AG10803 (cell line): ENCODE measurements at places on chromosomes 3 and 15.
A peak's percentile ranks its signal among the peaks of the same experiment; 100 is the strongest.

DNA sequence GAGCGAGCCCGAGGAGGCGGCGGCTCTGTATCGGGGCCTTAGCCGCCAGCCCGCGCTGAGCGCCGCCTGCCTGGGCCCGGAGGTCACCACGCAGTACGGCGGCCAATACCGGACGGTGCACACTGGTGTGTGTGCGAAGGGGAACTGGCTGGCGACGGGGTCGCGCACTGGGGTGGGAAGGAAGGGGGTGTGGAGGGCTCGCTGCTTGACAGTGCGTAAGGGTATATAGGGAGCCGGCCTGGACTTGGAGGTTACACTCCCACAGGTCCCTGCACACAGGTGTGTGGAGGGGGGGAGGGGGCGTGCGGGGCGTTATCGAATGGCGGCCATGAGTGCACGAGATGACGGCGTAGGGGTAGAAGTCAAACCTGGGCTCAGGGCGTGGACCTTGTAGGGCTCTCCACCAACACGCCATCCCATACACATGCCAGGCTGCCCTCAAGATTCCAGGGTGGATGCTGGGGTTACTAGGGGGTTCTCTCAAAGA, 389 bp downstream of the APEH start:
- no peak for DNase-seq

DNA sequence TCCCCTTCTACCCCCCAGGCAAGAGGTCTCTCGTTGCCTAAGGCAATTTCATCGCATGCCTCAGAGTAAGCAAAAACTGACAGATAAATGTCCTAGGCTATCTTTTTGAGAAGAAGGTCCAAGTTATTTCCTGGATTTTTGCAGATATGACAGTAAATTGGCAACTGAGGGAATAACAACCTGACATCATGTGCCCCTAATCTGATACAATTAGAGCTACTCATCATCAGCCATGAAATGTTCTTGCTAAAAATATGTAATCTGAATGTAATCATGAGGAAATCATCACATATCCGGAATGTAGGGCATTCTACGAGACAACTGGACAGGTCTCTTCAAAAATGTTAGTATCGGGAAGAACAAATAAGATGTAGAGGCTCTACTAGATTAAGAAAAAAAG, 44.1 kb downstream of the TNIK start:
- no peak for DNase-seq

GRCh38 chr15:64566102-64566501, 105.7 kb downstream of the ZNF609 start:
- no peak for DNase-seq

- peak; percentile 84 for DNase-seq
These were observed 827 bp downstream of the WNT5A start for GRCh38 chr3:55486101-55486856.

GRCh38 chr3:182790612-182791011, 2.7 kb upstream of the ATP11B start:
- DNase-seq = no peak

GRCh38 chr3:6601374-6601773, 259.5 kb upstream of the GRM7 start:
- DNase-seq = no peak

DNA sequence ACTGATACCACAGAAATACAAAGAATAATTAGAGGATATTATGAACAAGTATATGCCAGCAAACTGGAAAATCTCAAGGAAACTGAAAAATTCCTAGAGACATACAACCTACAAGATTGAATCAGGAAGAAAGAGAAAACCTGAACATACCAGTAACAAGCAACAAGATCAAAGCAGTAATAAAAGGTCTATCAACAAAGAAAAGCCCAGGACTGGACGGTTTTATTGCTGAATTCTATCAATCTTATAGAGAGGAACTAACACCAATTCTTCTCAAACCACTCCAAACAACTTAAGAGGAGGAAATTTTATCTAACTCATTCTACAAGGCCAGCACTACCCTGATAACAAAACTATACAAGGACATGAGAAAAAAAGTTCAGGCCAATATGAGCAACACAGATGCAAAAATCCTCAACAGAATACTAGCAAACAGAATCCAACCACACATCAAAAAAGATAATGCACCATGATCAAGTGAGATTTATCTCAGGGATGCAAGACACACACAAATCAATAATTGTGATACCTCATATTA, 71.1 kb upstream of the IMPG2 start:
- DNase-seq = no peak

DNA sequence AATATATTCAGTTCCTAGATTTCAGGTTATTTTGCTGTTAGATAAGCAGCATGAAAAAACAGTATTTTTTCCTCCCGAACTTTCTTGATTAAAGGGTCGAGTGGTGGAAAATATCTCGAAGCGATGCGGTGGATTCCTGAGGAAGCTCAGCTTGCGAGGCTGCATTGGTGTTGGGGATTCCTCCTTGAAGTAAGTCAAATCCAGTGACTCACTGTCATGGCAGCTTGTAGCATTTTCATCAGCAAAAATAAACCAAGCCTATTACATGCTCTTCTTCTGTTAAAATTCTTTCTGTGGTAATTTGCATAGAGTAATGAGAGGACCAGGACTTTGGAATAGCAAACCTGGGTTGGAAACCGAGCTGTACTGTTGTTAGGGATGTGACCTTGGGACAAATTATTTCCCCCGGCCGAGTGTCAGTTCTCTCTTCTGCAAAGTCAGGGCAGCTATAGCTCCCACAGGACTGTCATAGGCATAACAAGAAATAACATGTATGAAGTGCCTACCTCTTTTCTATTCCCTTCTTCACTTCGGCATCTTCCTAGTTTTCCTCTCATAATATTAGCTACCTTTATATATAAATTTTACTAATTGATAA, 75.6 kb downstream of the UBP1 start:
- DNase-seq = peak; percentile 29

GRCh38 chr15:100571592-100572167, 30.3 kb downstream of the LINS1 start:
- DNase-seq = no peak

- peak; percentile 46 for DNase-seq
These were observed 126.4 kb downstream of the IMPG2 start for GRCh38 chr3:101193957-101194356.

- no peak for DNase-seq
These were observed 56.8 kb downstream of the GASK1A start for GRCh38 chr3:43035801-43036365.

DNA sequence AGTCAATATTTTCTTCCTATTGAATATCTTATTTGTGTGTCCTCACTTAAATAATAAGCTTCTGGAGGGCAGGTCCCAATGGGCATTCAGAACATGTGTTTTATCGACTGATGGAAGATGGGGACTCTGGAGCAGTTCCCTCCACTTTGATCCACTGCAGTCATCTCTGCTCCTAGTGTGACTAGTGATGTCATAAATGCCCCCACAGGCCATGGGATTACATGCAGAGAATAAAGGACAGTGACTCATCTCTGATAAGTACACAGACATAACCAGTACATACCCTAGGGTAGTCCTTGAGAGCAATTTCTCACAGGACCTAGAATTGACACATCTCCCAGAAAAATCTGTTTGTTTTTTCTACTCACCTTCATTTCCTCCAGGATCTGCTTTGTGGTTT, 49.4 kb upstream of the FMN1 start:
- DNase-seq = no peak

GRCh38 chr3:166844329-166844728, 535.8 kb downstream of the ZBBX start:
- no peak for DNase-seq

GRCh38 chr3:51386852-51387229, 1.8 kb downstream of the MANF start:
- no peak for DNase-seq

DNA sequence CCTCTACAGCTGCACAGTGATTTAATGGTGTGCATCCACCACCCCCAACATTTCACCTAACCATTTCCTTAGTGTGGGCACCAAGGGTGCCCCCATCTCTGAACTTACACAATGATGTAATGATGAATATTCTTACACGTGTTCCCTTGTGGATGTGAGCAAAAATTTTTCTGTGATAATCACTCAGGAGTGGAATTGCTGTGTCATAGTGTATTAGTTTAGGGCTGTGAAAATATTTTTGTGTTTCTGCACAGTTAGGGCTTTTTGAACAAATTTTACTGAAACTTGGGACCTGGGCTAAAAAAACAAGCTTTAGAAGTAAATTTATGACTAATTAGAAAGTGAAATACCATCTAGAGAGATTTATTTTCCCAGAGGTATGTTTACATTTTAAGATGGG, 134.5 kb upstream of the CCNL1 start:
- DNase-seq = peak; percentile 45

DNA sequence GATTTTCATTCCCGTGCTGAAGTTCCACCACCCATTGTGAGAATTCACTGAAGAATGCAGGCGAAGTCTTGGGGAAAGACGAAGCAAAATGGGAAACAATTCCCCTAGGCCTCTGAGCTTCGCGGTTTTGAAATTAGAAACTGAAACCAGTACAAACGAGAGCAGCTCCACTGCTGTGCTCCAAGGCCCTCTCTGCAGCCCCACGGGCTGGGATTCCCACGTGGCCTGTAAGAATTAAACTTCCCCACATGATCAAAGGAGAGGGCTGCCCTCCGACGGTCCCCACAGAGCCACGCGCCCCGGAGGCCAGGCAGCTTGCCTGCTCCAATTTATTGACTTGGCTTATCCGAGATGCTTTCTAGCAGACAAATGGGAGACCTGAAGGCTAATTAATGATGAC, 144.0 kb downstream of the GREM1 start:
- peak; percentile 97 for DNase-seq

- peak; percentile 71 for DNase-seq
These were observed at the start of gene C3orf70 for GRCh38 chr3:185152410-185153170. TSS of gene C3orf70 (minus strand) at chr3:185153060. CDS start at chr3:185152823, 237 bp downstream.

- no peak for DNase-seq
These were observed 15.0 kb downstream of the PRR23E start for GRCh38 chr3:127207727-127208482.

- DNase-seq = no peak
These were observed 61.0 kb upstream of the ST3GAL6 start for GRCh38 chr3:98702166-98702565.

DNA sequence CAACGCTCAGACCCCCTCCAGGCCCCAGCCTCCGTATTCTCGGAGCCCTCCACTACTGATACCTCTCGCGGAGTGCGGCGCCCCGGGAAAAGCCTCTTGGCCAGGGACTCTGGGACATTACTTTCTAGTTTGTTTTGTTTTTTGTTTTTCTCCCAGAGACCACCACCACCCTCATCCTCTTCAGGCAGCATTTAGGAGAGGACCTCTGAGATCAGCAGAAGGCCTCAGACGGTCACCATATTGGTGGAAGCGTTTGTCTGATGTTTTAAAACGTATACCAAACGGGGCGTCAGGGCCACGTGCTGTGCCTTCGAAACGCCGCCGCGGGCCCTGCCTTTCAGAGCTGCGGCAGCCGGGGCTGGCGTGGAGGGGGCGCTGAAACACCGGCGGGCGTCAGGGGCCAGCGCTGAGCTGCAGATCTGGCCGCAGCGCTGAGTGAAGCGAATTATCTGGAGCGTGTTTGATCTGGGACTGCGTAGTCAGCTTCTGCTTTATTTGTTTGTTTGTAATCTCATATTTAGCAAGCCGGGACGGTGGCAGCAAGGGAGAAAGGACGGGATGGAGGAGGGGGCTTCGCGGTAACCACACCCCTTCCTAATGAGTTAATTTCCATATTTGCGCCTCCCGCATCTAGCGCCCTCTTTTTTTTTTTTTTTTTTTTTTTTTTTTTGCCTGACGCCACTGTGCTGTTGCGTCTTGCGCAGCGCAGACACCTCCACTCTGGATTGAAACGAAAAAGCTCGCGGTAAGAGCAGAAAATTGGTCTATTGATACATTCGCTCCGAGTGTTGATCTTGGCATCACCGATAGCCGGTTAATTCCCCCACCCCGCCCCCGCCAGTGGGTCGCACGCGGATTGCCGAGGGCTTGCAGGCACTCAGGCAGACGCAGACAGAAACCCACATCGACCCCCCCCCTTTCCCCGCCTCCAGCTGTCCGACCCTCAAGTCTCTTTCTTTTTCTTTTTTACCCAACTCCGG, 14.9 kb downstream of the SOX2 start:
- no peak for DNase-seq

GRCh38 chr3:107846279-107846852, 244.5 kb downstream of the CD47 start:
- DNase-seq = peak; percentile 56

DNA sequence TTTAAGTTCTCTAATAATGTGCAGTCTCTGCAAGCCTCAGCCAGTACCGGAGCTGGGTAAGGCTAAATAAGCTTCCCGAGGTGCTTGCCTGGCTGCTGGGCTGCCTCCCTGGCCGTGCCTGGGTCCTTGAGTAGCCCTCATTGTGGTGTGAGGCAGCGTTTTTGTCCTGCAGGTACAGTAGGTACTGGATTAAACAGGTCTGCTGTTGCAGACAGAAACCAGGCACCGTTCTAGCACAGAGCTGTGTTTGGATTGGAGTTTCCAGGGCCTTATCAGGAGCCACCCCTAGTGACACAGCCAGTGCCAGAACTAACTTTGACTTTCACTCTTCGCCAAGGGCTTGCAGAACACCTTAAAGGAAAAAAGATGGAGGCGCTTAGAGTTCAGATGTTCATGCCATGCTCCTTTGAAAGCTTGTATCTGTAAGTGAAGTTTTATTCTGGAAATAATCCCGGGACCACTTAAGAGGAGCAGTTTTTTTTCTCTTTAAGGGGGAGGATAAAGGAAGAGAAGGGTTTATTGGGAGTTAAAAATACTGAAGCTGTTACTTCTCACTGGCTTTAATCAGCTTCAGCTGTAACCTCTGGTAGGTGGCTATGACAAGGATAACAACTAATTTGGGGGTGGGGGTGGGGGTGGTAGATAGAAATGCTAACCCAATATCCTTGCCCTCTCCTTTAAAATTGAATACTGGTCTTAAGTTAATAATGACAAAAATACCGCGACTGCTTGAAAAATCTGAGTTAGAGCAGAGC, 126.8 kb downstream of the MITF start:
- no peak for DNase-seq

- DNase-seq = peak; percentile 17
These were observed 34.2 kb downstream of the TXNRD3 start for GRCh38 chr3:126620738-126621137.

GRCh38 chr15:39173426-39173825, 407.5 kb upstream of the THBS1 start:
- DNase-seq = no peak

DNA sequence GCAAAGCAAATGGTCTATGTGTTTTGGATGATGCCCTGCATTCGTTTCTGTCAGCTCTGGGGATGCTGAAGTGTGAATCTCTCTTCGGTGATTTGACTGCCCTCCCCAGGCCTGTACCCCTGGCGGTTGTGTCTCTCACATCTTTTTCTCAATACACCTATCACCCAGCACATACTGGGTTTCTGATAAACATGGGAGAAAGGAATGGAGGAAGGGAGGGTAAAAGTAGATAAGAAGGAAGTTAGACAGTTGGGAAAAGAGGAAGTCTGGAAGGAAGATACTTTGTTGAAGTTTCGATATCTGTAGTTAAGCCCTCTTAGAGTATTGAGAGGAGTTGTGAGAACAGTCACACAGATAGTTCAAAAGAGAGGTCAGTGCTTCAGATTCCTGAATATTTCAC, 35.8 kb upstream of the LRTM1 start:
- DNase-seq = no peak

- DNase-seq = peak; percentile 37
These were observed 31.6 kb upstream of the SLC35G2 start for GRCh38 chr3:136787349-136787748.
